ENCODE measurements at places on chromosomes 6 and 20.
A peak's percentile ranks its signal among the peaks of the same experiment; 100 is the strongest.

DNA sequence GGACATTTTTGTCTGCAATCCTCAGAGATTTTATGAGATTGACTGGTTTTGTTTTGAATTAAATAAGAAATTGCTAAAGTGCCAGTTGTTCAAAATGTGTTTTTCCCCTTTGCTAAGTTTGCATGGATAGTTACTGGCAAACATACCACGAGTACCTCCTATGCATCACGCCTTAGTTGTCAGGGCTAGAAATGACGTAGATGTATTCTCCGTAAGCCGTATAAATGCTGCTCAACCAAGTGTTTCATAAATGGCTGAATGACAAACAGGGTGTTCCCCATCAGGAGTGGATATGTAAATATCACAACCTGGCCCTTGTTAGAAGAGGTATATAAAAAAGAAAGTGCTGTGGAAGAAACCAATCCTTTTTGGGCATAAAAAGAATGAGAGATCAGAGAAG lies 341.1 kb upstream of the ZFP64 start:
- DNase-seq, result no peak

GRCh38 chr6:137434640-137435039 lies 59.6 kb downstream of the OLIG3 start:
- DNase-seq, result no peak

GRCh38 chr6:125019281-125019680 lies 57.0 kb downstream of the RNF217 start:
- DNase-seq, result no peak

DNA sequence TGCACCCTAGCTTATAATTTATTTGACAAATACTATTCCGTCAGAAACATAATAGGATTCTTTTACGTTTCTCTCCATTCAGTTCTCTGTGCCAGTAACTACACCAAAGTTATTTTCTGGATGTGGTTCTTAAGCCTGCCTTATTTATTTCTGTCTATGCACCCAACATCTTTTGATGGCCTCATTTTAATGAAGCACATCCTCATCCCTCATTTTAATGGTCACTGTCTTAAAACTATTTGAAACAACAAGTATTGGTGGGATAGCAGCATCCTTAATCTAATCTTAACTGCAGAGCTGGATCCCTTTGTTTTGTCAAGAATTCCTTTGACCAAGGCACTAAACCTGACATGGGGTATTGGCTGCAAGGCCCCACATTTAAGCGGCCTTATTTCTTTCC lies 11.0 kb downstream of the FAM135A start:
- DNase-seq, result no peak

DNA sequence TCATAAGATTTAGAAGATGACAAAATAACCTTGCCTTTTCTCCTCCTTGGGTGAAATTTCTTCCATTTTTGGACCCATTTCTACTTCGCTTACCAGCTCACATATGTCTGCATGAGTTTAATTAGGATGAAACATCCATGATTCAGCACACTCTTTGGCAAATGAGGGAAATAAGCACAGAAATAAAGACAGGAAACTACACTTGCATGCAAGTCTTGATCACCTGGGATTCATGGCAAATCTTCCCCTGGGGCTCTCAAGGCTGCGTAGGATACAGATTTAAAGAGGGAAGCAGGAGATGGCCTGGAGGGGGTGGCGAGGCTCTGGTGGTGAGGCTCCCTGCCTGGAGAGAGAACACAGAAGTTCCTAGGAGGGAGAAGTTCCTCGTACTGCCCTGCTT lies 147.8 kb downstream of the EDN3 start:
- no peak for DNase-seq

DNA sequence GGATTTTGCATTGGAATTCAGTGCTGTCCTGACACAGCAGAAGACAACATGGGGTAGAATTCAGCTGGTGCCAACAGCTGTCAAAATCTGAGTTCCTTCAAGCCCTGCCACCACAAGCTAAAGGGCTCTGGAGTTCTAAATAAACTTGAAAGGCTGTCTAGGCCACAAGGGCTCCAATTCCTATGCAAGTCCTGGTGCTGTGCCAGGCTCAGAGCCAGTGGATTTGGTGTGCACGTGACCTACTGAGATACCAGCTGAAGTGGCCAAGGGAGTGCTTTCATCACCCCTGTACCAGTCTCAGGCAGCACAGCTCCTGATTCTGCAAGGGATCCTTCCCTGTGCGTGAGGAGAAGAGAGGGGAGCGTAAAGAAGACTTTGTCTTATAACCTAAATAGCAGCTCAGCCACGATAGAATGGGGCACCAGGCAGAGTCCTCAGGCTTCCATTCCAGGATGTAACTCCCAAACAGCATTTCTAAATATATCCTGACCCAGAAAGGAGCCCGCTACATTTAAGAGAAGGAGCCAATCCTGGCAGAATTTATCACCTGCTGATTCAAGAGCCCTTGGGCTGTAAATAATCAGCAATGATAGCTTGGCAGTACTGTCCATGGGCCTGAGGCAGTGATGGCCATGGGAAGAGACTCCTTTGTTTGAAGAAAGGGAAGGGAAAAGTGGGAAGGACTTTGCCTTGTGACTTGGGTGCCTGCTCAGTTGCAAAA lies 881.2 kb upstream of the EPHA7 start:
- DNase-seq, result no peak

- DNase-seq, result no peak
Observed at GRCh38 chr6:148085631-148086331, 256.9 kb upstream of the SASH1 start.

- DNase-seq, result no peak
Observed at GRCh38 chr6:158013904-158014504, 32.3 kb downstream of the SYNJ2 start.

GRCh38 chr6:25165800-25166199 lies 113.4 kb upstream of the CARMIL1 start:
- DNase-seq, result no peak

GRCh38 chr6:26033085-26033940 lies 53.9 kb upstream of the HFE start:
- peak; percentile 63 for DNase-seq

- DNase-seq, result no peak
Observed at GRCh38 chr6:53500095-53500494, 44.8 kb downstream of the GCLC start.

- no peak for DNase-seq
Observed at GRCh38 chr20:62918831-62919230, 7.5 kb downstream of the DIDO1 start.

DNA sequence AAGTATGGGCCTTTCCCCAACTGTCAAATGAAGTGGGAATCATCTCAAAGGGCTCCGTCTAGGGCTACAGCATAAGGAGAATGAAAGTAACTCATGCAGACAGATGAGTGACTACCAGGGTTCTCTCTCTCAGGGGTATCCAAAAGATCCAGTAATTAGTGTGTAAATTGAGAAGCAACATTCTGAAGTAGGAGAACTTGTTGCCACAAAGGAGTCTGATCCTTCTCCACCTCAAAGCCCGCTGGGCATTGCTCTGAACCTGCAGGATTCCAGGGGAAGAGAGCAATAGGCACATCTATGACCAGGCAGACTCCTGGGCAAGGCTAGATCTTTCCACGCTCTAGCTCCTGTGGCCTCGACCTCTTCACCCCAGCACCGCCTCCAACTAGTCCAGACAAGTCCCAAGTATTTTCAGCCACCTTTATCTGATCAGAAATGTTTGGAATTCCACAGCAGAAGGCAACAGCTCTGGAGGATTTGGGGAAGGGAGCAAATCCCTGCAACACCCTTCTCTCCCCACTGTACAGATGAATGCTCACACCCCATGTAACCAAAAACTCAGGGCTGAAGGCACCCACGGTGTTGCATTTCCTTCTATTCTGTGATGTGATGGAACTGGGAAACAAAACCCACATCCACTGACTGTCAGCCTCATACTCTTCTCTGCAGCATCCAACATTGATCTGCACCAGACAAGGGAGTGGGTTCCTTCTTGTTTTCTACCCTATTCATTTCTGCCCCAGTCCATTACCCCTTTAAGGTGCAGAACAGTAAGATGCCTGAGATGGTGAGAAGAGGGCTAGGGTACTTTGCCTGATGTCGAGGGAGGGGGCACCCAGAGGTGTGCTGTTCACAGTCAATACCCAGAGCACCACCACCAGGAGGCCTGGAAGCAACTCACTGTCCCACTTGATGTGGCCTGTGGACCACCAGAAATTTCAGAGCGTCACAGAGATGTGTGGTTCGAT lies 41.0 kb downstream of the COX4I2 start:
- no peak for DNase-seq

DNA sequence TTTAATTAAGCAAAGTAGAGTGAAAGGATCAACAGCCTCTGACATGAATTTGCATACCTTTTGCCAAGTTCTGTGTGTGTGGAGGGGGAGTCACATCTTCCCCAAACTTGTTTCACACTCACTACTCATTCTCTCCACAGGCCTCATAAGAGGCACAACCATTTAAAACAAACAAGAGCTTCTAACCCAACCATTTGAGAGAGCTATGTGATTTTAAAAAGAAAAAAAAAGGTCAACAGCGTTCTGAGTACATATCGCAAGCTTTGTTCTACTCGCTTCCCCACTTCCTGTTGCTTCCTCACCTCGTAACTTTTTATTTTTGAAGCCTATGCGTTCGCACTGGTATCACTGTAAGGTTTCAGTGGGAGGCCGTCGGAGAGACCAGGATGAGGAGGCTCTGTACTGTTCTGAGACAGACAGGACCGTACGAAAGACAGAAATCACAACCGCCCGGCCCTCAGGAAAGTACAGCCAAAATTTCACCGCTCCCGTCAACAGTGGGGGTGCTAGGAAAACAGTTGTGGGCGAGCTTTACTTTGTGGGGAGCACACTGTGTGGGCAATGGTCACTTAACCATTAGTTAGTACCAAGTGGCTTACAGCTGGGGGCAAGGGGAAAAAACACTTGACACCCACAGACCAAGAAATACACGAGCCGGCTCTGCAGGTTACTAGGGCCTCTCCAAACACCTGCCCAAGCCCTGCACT lies 61.3 kb downstream of the TRERF1 start:
- no peak for DNase-seq

DNA sequence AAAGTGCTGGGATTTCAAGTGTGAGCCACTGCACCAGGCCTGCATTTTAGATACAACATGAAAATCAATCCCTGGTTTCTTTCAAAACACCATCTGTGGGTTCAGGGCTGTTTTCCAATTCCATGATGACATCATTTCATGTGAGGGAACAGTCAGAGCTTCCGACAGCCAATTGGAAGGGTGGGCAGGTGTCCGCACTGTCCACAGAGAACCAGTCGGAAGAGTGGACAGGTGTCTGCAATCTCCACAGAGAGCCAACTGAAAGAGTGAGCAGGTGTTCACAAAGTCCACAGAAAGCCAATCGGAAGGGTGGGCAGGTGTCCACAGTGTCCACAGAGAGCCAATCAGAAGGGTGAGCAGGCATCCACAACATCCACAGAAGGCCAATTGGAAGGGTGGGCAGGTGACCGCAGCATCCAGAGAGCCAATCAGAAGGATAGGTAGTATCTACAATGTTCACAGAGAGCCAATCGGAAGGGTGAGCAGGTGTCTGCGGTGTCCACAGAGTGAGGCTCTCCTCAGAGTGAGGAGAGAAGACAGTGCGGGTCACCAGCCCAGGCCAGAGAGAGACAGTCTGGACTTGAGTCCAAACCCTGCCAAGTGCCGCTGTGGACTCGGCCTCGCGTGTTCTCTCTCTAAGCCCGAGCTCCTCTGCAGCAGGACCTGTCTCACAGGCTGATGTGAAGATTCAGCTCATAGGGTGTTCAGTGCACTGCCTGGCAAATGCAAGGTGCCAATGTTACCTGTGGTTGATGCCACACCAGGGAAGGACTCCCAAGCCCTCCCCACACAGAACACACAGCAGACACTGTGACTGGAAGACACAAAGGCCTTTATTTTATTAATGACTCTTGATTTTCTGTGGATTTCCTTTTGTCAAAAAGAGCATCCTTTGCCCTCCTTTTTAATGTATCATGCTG lies 57.3 kb downstream of the DLL1 start:
- DNase-seq, result no peak

DNA sequence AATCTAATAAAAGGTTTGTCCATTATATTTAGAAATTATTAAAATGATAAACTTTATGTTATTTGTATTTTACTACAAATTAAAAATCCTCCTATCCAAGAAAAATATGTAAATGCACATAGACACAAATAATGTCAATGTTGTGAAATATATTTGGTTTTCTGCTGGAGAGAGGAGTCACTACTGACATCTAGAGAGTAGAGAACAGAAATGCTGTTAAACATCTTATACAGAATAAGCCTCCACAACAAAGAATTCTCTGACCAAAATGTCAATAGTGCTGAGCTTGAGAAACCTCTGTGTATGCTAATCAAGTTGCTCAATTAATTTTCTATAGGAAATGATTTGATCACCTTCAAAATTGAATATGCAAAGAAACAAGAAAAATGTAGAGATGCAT lies 12.4 kb downstream of the HTR1B start:
- DNase-seq, result no peak

- DNase-seq, result no peak
Observed at GRCh38 chr6:37324131-37325033, 29.4 kb upstream of the RNF8 start.

- peak; percentile 35 for DNase-seq
Observed at GRCh38 chr20:37394543-37395409, 48.8 kb downstream of the SRC start.

DNA sequence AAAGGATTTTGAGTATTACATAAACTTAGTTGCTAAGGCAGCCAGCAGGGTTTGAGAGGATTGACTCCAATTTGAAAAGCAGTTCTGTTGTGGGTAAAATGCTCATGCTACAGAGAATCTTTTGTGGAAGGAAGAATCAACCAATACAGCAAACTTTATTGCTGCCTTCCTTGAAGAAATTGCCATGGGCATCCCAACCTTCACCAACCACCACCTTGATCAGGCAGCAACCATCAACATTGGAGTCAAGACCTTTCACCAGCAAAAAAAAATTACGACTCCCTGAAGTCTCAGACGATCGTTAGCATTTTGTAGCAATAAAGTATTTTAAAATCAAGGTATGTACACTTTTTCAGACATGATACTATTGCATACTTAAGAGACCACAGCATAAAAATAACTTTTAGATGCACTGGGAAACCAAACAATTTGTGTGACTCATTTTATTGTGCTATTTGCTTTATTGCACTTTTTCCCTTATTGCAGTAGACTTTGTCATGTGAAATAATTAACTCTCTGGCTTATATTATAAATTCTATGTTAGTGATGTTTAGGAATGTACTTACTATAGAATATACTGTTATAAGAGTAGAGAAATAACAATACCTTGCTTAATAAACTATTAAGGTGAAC lies 390.8 kb downstream of the CDKAL1 start:
- no peak for DNase-seq

GRCh38 chr6:17768881-17769280 lies 62.2 kb upstream of the NUP153 start:
- DNase-seq, result no peak

DNA sequence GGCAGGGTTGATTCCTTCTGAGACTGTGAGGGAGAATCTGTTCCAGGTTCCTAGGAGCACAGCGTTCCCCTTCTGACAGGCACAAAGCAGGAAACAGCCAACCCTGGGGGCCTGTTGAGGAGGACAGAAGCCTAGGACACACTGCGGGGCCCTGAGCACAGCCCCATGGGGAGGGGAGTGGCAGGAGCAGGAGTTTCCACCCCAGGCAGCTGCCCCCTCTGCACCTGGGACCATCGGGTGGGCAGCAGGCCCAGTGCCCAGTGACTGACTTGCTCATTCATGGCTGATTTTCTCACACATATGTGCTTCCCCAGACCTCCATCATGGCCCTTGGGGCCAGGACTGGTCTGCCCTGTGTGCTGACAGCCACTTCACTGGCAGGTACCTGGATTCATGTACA lies 6.2 kb upstream of the SLC22A1 start:
- no peak for DNase-seq

All from NCI-H510A (cell line).